ENCODE measurements at places on chromosomes 13 and 19. TPM values are rescaled to one million over a fixed set of nuclear protein-coding genes. Genes with fewer than 3 reads are reported as not detected.
A peak's percentile ranks its signal among the peaks of the same experiment; 100 is the strongest.

- no peak for DNase-seq
Observed at GRCh38 chr13:90070362-90070761, 1277.1 kb upstream of the MIR17HG start.

DNA sequence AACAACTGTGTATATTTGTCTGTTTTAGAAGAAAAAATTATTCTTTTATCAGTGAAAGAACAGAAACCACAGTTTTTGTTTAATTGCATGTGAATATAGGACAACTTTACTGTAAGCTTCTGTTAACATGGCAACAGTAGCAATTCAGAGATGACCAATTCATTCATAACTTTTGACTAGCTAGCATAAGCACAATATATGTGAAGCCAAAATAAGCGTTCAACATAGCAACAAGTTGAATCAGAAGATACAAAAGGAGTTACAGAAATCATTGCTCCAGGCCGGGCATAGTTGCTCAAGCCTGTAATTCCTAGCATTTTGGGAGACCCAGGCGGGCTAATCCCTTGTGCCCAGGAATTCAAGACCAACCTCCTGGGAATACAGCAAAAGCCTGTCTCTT is 197.1 kb upstream of the GPC6 start:
- DNase-seq, result no peak

DNA sequence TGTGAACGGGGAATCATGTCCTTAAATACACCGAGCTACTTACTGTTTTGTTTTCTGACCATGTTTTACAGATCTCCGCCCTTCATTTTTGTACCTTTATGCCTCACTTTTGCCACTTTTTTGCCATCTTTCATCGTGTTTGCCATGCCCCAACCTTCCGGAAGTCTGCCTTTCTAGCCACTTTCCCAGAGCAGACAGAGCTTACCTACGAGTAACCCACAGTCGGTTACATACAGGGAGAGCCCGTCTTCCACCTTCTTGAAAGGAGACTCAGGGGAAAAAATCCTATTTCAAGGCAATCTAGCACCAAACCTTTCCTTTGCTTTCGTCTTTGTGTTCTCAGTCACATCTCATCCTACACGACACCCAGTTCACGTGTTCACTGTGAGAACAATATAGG is 26.1 kb downstream of the RFPL4AL1 start:
- DNase-seq, result no peak

GRCh38 chr13:102694937-102695336 is at the start of gene METTL21C:
METTL21C (minus strand) TSS chr13:102695044; CDS start chr13:102694498, 546 bp downstream.
- no peak for DNase-seq

DNA sequence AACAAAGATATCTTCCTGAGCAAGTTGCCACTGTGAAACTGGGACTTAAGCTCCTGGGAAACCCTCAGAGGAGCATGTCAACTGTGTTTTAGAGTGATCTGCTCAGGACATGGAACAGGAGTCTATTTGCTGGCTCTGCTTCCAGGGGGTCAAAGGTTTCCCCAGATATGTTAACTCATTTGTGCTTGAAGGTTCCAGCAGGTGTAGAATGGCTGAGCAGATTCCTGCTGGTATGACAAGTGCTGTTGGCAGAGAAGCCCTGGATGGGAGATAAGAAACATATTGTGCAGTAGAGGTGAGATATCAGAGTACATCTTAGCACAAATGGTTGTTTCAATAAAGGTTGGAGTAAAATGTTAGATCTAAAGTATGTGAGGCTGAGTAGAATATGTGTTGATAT is 282.7 kb upstream of the DACH1 start:
- no peak for DNase-seq

GRCh38 chr19:23263870-23264590 is 13.8 kb upstream of the ZNF724 start:
- no peak for DNase-seq

DNA sequence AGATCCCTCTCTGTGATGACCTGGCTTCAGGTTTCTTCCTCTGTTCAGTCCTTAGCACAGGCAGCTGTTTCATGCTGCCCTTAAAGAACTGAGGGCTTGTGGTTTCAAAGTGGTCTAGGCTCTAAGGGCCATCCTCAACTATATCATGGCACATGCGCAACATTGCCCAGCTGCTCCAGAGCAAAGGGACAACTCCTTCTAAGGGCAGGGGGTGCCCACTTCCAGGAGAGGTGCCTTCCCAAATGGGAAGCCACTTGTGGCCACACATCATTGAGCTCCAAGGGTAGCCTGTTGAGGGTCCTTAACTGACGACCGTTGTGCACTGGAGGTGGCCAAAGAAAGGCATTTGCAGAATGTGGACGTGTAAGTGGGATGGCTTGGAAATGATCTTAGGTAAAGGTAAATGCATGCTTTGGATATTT is 7.3 kb downstream of the GPR183 start:
- no peak for DNase-seq

DNA sequence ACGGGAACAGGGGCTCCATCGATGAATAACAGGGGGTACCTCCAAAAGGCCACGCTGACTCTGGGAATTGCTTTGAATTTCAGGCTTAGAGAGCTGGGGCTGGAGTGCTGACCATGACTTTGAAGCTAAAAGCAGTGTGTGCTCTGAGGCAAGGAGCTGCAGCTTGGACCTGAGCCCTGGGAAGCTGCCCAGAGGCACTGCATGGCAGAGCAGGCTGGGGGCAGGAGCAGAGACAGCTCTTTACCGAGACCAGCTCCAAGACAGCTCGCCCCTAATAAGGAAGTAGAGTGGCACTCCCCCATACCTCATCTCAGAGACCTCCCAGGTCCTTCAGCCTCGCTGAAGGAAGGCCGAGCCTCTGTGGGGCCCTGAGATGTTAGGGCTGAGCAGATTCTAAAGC is 200.2 kb downstream of the COL4A1 start:
- DNase-seq, result peak; percentile 8

- DNase-seq, result no peak
Observed at GRCh38 chr19:52626915-52627314, 11.2 kb downstream of the ZNF83 start.

DNA sequence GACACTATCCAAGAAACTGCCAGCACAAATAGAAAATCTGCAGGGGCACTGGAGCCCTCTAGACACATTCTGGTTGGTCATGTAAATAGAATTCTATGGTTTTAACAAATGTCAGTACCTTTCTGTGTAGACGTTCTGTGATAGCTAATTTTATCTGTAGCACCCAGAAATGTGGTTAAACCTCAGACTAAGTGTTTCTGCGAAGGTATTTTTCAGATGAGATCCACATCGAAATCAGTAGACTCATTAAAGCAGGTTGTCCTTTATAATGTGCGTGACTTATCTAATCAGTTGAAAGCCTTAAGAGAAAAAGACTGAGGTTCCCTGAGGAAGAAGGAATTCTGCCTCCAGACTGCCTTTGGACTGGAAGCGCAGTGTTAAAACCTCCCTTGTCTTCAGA is 922.9 kb downstream of the EFNB2 start:
- DNase-seq, result no peak

DNA sequence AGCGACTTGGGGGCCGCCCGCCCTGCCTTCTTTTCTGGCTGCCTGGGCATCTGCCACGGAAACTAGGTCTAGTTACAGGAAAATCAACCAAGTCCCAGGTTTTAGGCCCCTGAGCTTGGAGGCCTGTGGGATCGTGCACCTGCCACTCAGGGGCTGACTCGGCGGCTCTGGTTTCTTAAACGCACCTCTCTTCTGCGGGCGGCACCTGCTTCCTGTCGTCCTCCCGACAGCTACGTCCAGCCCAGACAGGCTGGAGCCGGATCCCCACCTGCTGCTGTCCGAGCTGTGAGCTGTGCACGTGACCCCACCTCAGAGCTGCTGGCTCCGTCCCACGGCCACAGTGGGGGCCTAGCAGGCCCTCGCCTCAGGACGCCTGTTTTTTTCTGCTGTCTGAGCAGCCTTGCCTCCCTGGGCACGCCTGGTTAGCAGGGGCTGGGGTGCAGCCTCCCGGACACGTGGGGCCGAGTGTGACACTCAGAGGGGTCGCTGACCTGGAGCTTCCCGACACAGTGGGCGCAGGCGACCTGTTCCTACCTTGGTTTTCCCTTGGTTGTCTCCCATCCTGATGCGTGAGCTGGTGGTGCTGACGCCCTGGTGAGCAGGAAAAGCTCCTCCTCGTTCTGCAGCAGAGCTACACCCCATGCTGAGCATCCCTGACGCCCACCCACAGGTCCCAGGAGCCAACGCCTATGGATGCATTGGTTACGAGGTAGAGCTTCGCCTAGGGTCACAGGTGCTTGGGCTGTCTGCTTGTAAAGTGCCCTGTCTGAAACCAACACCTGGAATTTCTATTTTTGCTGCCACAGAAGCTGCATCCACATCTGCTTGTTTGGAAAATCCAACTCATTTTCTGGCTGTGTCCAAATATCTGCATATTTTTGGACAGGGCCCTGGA is 17.5 kb downstream of the TMEM255B start:
- no peak for DNase-seq

- no peak for DNase-seq
Observed at GRCh38 chr13:113586661-113587479, 2.3 kb downstream of the TFDP1 start.

DNAJB1 gene
- 104 TPM for total RNA-seq

IGLON5 gene
- 5.0 TPM for total RNA-seq

F7 gene
- 24.0 TPM for total RNA-seq

SLC25A15 gene
- total RNA-seq, result 24.3 TPM

ZNF709 gene
- 4.0 TPM for total RNA-seq

Data from hepatocyte (in vitro differentiated cells).